Activated naive CD4-positive, alpha-beta T cell treated with anti-CD3 and anti-CD28 coated beads for 36 hours (primary cell): ENCODE measurements at places on chromosomes 3 and 15. TPM values are rescaled to one million over a fixed set of nuclear protein-coding genes. Genes with fewer than 3 reads are reported as not detected.

GREM1 gene
- not detected for total RNA-seq

HDDC3 gene
- total RNA-seq: 49.8 TPM

CYP1A2 gene
- not detected for total RNA-seq

DNA sequence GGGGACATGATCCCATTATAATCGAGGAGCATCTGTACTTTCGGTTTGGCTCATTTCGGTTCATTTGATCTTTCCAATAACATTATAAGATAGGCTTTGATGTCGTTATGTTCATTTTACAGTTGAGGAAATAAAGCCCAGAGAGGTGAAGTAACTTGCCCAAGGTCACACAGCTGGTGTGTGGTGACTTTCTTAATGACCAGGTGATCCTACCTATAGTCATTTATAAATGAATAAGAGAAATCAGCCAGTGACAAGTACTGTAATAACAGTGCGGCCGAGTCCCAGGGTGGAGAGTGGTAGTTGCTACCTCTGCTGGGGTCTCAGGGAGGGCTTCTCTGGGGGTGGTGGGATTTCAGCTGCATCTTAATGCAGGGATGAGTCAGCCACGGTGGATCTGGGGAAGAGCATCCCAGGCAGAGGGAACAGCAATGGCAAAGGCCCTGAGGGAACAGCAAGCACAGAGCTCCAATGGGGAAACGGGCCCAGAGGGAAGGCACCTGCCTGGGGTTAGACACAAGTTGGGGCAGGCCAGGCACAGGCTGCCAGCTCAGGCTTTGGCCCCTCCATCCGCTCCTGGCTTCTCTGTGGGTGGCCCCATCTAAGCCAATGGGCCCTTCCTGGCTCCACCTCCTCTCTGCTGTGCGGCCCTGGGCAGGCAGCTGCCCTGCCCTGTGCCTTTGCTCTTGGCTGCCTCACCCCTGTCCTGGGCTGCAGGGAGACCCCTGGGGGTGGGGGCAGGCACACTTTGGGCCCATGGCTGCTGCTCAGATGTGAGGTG is 1.1 kb upstream of the FBLN2 start:
- peaks cover 27% of the 10 kb centered on the region for H3K4me1 ChIP-seq
- no peaks in the 10 kb centered on the region for H3K36me3 ChIP-seq
- DNase-seq: no peak
- H3K27ac ChIP-seq: no peak overlapping the region
- peaks cover 34% of the 10 kb centered on the region for H3K27me3 ChIP-seq

GRCh38 chr3:172692751-172693338 is 18.0 kb downstream of the NCEH1 start:
- H3K4me3 ChIP-seq: no peak overlapping the region
- peaks cover 8% of the 10 kb centered on the region for H3K4me1 ChIP-seq
- no peaks in the 10 kb centered on the region for H3K27me3 ChIP-seq
- DNase-seq: no peak
- H3K36me3 ChIP-seq: no peaks in the 10 kb centered on the region
- no peak overlapping the region for H3K27ac ChIP-seq

GRCh38 chr15:93040288-93041158 is 48.5 kb downstream of the RGMA start:
- DNase-seq: no peak
- no peaks in the 10 kb centered on the region for H3K36me3 ChIP-seq
- H3K4me3 ChIP-seq: no peak overlapping the region
- H3K4me1 ChIP-seq: peaks cover 5% of the 10 kb centered on the region

DNA sequence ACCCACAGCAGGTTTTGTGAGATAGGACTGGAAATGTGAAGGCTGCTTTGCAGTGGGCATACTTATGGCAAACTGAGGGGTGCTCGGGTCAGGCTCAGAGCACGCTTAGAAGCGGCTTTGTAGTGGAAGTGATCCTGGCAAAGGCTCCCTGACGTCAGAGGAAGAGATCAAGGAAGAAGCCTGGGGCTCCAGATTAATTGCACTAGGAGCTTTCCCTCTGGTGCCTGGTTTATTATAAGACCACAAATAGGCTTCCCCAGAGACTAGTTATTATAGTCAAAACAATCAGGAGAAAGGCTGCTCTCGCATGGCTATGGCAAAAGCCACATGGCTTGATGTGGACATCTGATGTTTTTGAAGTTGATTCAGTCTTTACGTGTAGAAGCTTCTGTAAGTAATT is 515.1 kb downstream of the GABRG3 start:
- H3K4me3 ChIP-seq: no peak overlapping the region
- no peaks in the 10 kb centered on the region for H3K4me1 ChIP-seq
- no peak for DNase-seq
- H3K27ac ChIP-seq: no peak overlapping the region
- no peaks in the 10 kb centered on the region for H3K36me3 ChIP-seq

DNA sequence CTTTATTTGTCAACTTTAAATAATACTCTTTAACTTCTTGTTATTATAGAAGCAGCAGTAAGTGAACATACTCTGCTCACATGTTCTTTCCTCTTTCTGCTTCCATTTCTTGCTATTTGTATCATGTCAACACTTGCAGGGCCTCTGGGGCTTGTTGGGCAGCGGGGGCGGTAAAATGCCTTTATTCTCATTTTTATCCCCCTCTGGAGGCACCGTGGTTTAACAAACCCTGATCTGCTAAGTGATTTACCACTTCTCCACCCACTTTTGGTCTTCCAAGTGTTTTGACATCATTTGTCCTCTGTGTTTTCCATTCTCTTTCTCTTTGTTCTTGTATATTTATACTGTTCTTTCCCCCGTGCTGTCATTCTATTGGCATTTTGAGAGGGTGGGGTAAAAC is 33.9 kb downstream of the SCN10A start:
- no peak for DNase-seq
- peaks cover 4% of the 10 kb centered on the region for H3K27me3 ChIP-seq
- no peak overlapping the region for H3K4me3 ChIP-seq
- no peaks in the 10 kb centered on the region for H3K4me1 ChIP-seq
